ENCODE measurements at places on chromosomes 12 and 14.

GRCh38 chr14:92632546-92633273 is 115.7 kb downstream of the LGMN start:
- DNase-seq = no peak

DNA sequence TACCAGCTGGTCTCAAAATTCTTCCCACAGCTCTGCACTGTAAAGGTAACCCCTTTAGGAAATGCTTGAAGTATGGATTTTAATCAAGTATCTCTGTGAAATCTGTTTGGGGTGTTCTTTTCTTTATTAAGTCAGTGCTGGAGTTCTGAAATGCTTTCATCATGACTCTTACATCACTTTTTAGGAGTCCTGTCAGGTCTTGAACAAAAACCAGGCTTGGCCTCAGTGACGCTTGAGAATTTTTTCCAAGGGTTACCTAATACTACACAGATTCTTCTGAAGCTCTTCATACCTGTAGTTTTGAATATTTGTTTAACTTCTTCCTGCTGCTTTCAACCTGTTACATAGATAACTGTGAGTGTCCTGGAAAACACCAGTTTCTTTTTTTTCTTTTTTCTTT is 47.0 kb upstream of the KCNH3 start:
- DNase-seq = no peak

DNA sequence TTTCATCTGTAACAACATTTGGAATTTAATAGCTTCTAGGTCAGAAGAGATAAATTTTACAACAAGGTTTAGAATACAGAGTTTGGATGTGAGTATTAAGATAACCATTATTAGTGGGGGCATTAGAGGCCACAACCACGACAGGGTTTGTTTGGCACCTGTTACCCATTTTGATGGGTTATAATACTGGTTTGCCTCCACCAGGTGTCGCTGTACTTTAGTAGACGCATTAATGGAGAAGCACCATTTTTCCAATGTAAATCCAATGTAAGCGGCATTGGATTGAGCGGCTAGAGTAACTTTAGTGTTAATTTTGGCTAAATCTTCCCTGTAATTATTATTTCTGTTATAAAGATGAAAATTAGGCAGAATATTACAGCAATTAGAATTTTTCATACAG is 136.2 kb downstream of the SLCO1B3 start:
- no peak for DNase-seq

DNA sequence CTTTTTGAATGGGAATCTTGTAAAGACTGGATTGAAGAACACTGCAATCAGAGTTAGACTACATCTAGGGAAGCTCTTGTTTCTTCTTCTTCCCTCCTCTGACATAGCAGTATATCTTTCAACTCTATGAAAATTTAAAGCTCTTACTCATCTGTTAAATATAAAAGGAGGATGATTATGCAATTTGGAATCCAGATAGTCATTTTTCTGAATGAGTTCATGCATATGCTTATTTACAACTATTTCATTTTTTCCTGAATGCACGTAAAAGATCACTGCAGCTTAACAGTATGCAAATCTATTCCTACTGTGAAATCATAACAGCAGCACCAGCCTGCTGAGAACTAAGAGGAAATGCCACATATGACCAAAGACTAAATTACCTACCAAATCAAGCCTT is 133.5 kb upstream of the TMCC3 start:
- DNase-seq = no peak

- no peak for DNase-seq
Observed at GRCh38 chr14:92185559-92185958, 63.8 kb downstream of the CPSF2 start.

- no peak for DNase-seq
Observed at GRCh38 chr12:5796171-5796958, 148.7 kb downstream of the ANO2 start.

GRCh38 chr14:39434401-39434800 is 2.2 kb upstream of the FBXO33 start:
- DNase-seq = no peak

DNA sequence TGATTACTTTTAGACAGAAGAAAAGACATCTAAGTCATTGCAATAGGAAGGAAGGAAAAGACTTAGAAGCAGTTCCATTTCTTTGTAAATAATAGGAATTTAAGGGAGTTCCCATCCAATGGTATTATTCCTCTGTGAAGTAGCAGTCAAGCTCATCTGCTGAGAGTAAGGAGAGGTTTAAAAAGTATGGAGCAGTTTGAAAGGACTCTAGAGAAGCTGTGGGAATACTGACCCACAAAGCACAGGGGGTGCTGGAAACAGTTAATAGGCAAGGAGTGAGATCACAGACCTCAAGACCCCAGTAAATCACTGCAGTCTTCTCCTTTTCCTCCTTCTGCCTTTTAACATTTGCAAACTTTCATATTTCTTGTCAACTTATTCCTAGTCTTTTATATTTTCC is 428.5 kb downstream of the ADAMTS20 start:
- no peak for DNase-seq

GRCh38 chr12:13851828-13852227 is 129.6 kb downstream of the GRIN2B start:
- DNase-seq = no peak

DNA sequence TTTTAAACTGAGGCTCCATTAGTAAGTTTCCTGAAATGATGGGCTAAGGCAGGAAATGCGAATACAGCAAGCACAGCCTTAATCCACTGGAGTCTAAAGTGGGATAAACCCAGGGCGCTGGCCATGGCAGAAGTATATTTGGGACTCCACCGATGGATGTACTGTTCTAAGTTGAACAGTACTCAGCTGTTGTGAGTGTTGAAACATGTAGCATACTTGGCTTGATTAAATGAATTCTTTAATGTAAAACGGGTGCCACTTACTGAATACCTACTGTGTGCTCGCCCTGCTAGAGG is 996 bp downstream of the SSPN start:
- DNase-seq = no peak

- no peak for DNase-seq
Observed at GRCh38 chr14:101215927-101216326, 312.4 kb upstream of the RTL1 start.

DNA sequence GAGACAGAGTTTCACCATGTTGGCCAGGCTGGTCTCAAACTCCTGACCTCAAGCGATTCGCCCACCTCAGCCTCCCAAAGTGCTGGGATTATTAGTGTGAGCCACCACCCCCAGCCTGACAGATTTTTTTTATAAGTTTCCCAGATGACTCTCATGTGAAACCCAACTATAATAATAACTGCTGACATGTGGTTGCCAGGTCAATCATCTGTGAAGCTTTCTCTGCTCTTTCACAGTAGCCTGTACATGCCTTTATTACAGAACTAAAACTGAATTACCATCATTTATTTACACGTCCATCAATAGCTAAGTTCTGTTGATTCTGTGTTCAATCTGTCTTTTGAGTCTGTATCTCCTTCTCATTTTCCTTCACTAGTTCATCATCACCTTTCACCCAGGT is 218.5 kb downstream of the RPS29 start:
- no peak for DNase-seq

DNA sequence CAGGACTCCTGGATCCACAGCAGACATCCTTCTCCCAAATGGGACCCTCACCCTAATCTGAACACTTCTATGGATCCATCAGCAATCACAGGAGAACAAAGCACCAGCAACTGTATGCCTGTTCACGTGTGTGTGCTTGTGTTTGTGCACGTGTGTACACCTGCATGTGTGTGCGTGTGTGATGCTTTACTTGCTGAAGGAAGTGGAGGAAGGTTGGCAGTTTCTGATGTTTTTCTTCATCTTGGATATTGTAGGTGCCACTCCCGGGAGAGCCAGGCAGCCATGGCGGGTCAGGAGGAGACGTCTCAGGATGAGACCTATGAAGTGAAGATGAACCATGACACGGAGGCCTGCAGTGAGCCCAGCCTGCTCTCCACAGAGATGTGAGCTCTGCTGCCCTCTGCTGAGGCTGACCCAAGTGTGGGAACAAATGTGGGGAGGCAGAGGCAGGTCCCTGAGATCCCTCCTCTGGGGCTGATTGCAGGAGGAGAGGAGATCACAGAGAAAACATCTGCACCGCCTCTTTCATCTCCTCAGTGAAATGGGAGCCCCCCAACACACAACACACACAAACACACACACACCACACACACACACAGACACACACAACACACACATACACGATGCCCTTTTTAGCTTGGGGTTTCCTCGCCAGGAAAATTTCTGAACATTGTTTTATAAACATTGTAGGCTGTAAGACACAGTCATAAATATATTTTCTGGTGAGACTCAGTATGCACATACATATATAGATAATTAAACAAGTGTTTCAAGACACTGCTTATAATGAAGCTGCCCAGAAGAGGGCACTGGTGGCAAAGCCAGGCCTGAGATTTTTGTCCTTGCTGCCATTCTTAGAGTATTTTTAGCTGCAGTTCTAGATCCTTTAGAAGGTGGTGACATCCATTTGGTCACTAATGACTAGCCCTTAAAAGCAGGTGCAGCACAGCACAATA is 112.2 kb upstream of the FKBP4 start:
- DNase-seq = no peak

DNA sequence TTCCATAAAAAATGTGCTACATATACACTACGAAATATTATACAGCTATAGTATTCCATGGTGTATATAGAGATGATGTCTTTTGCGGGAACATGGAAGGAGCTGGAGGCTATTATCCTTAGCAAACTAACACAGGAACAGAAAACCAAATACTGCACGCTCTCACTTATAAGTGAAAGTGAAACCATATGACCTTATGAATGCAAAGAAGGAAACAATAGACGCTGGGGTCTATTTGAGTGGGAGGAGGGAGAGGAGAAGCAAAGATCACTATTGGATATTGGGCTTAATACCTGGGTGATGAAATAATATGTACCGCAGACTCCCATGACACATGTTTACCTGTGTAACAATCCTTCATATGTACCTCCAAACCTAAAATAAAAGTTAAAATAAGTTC is 142.8 kb downstream of the LRFN5 start:
- DNase-seq = no peak

Data from midbrain (tissue), 1 donor.